A549 treated with ZK216348 at 1 μM for 4 hours (cell line): ENCODE measurements at places on chromosomes 4 and X. TPM values are rescaled to one million over a fixed set of nuclear protein-coding genes. Genes with fewer than 3 reads are reported as not detected.

The RBM46 gene
- total RNA-seq = not detected in 5 replicates

The DSPP gene
- total RNA-seq = not detected in 5 replicates

The SATL1 gene
- not detected in 5 replicates for total RNA-seq

The ALAS2 gene
- total RNA-seq = not detected in 5 replicates

The CXCL6 gene
- total RNA-seq = not detected in 5 replicates

The CLIC2 gene
- total RNA-seq = 0.11 to 0.20 TPM (median 0.12 TPM) in 3 of 5 replicates, not detected in the others

The HSFX2 gene
- total RNA-seq = 0.20 to 0.30 TPM in 2 of 5 replicates, not detected in the others

The GDPD2 gene
- 0.17 TPM in 1 of 5 replicates, not detected in the others for total RNA-seq

The PCYT1B gene
- not detected in 5 replicates for total RNA-seq

The CPLX1 gene
- total RNA-seq = 0.46 to 1.5 TPM (median 0.88 TPM) in 5 replicates

The CDS1 gene
- 0.41 to 0.92 TPM (median 0.61 TPM) in 5 replicates for total RNA-seq

The FAM90A26 gene
- not detected in 5 replicates for total RNA-seq

The SFRP2 gene
- total RNA-seq = not detected in 5 replicates

The PF4V1 gene
- not detected in 5 replicates for total RNA-seq

The SRPK3 gene
- 0.04 TPM in 1 of 5 replicates, not detected in the others for total RNA-seq

The DCAF4L1 gene
- total RNA-seq = 0.11 to 0.19 TPM (median 0.12 TPM) in 5 replicates

The LONRF3 gene
- total RNA-seq = 2.5 to 4.8 TPM (median 3.4 TPM) in 5 replicates

The BTC gene
- total RNA-seq = 0.51 to 1.3 TPM (median 0.99 TPM) in 5 replicates

The TEX13D gene
- total RNA-seq = not detected in 5 replicates

The SNX25 gene
- total RNA-seq = 5.8 to 8.3 TPM (median 8.2 TPM) in 5 replicates

The SLITRK4 gene
- not detected in 5 replicates for total RNA-seq

The SLC6A14 gene
- not detected in 5 replicates for total RNA-seq

The CXCL13 gene
- not detected in 5 replicates for total RNA-seq

The HELT gene
- not detected in 5 replicates for total RNA-seq

The HNRNPD gene
- total RNA-seq = 224 to 483 TPM (median 259 TPM) in 5 replicates

The PSMD10 gene
- total RNA-seq = 64.3 to 88.4 TPM (median 75.3 TPM) in 5 replicates

The SSR4 gene
- total RNA-seq = 334 to 461 TPM (median 405 TPM) in 5 replicates

The MAGED2 gene
- total RNA-seq = 72.4 to 87.5 TPM (median 77.1 TPM) in 5 replicates

The LUZP4 gene
- total RNA-seq = 0.09 TPM in 1 of 5 replicates, not detected in the others

The NIPAL1 gene
- 0.23 to 1.7 TPM (median 0.52 TPM) in 5 replicates for total RNA-seq

The FSTL5 gene
- 0.18 TPM in 1 of 5 replicates, not detected in the others for total RNA-seq

The AREG gene
- total RNA-seq = 46.2 to 55.5 TPM (median 48.7 TPM) in 5 replicates

The CSAG3 gene
- not detected in 5 replicates for total RNA-seq

The GNRHR gene
- not detected in 5 replicates for total RNA-seq

The AWAT1 gene
- total RNA-seq = not detected in 5 replicates

The ARX gene
- 0.45 to 0.74 TPM (median 0.52 TPM) in 5 replicates for total RNA-seq

The CASP3 gene
- 15.2 to 28.7 TPM (median 19.5 TPM) in 5 replicates for total RNA-seq

The PAQR3 gene
- total RNA-seq = 4.4 to 10.2 TPM (median 9.9 TPM) in 5 replicates

The NLRP2B gene
- not detected in 5 replicates for total RNA-seq

The NKX6-1 gene
- total RNA-seq = 0.20 to 0.69 TPM (median 0.48 TPM) in 5 replicates

The ASB12 gene
- total RNA-seq = not detected in 5 replicates

The EDA2R gene
- 10.7 to 14.9 TPM (median 12.2 TPM) in 5 replicates for total RNA-seq

The CYSLTR1 gene
- total RNA-seq = not detected in 5 replicates

The USP26 gene
- total RNA-seq = not detected in 5 replicates

The SLC30A9 gene
- total RNA-seq = 20.5 to 40.8 TPM (median 27.1 TPM) in 5 replicates

The ADRA2C gene
- 5.9 to 15.9 TPM (median 11.4 TPM) in 5 replicates for total RNA-seq

The NSUN7 gene
- total RNA-seq = 0.13 to 0.65 TPM (median 0.57 TPM) in 5 replicates

The SLC10A7 gene
- total RNA-seq = 1.1 to 2.8 TPM (median 2.3 TPM) in 5 replicates

The CDKL2 gene
- 0.36 to 0.79 TPM (median 0.70 TPM) in 5 replicates for total RNA-seq

The BTK gene
- 0.06 to 0.60 TPM (median 0.20 TPM) in 4 of 5 replicates, not detected in the other for total RNA-seq

The TMEM192 gene
- 6.1 to 9.4 TPM (median 7.6 TPM) in 5 replicates for total RNA-seq

The SOD3 gene
- total RNA-seq = not detected in 5 replicates

The SPCS3 gene
- total RNA-seq = 24.8 to 43.9 TPM (median 39.5 TPM) in 5 replicates
